ENCODE measurements at places on chromosomes 16 and 17.

DNA sequence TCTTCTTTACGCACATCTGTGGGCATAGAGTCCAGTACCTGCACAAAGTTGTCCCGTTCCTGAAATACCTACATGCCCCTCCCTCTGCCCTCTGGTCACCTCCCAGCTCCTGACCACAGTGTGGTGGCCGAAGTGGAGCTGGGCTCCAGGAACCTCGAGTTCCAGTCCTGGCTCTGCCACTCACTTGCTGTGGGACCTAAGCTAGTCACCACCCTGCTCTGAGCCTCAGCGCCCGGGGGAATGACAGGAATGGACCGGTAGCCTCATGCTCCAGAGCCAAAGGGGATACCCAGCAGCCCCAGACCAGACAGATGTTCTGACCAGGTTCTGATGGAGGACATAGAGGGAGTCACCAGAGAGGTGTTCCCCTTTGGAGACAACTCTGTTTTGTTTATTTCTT is 26.7 kb upstream of the ITGA3 start:
- DNase-seq: no peak
- H3K27ac ChIP-seq: no peak overlapping the region
- peaks cover 6% of the 10 kb centered on the region for H3K4me1 ChIP-seq
- peaks cover 29% of the 10 kb centered on the region for H3K27me3 ChIP-seq
- no peaks in the 10 kb centered on the region for H3K36me3 ChIP-seq
- H3K4me3 ChIP-seq: no peak overlapping the region

- peaks cover 22% of the 10 kb centered on the region for H3K4me1 ChIP-seq
- peak overlapping the region; percentile 66 for H3K27ac ChIP-seq
- H3K36me3 ChIP-seq: no peaks in the 10 kb centered on the region
- peaks cover 3% of the 10 kb centered on the region for H3K27me3 ChIP-seq
Observed at GRCh38 chr17:7988750-7989178, 13.7 kb upstream of the GUCY2D start.

- no peaks in the 10 kb centered on the region for H3K36me3 ChIP-seq
- no peak for DNase-seq
- no peaks in the 10 kb centered on the region for H3K4me1 ChIP-seq
- no peaks in the 10 kb centered on the region for H3K27me3 ChIP-seq
- H3K27ac ChIP-seq: no peak overlapping the region
Observed at GRCh38 chr17:77546772-77547241, 406.0 kb downstream of the SEC14L1 start.

GRCh38 chr16:66621973-66622372 is 17.5 kb downstream of the CMTM3 start:
- DNase-seq: no peak
- H3K4me3 ChIP-seq: no peak overlapping the region
- no peaks in the 10 kb centered on the region for H3K27me3 ChIP-seq
- no peaks in the 10 kb centered on the region for H3K36me3 ChIP-seq
- H3K4me1 ChIP-seq: peaks cover 2% of the 10 kb centered on the region

DNA sequence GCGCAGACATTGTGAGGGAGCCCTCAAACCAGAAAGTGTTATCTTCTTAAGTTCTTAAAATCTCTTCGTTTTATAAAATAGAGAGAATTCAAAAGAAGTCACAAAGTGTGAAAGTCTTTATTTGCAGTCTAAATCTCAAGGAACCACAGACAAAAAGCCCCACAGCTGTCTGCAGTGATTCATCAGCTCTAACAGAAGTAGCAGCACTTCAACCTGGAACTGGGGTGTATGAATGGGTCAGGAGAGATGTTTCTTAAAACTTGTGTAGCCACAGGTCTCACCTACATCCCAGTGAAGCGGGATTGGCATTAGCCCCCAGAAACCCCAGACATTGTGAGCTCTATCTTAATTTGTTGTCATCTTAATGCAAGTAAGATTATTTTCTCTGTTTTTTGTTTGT is 61.1 kb downstream of the CDYL2 start:
- no peak overlapping the region for H3K4me3 ChIP-seq
- peaks cover 30% of the 10 kb centered on the region for H3K36me3 ChIP-seq
- H3K27ac ChIP-seq: no peak overlapping the region
- DNase-seq: peak; percentile 27
- no peaks in the 10 kb centered on the region for H3K27me3 ChIP-seq

DNA sequence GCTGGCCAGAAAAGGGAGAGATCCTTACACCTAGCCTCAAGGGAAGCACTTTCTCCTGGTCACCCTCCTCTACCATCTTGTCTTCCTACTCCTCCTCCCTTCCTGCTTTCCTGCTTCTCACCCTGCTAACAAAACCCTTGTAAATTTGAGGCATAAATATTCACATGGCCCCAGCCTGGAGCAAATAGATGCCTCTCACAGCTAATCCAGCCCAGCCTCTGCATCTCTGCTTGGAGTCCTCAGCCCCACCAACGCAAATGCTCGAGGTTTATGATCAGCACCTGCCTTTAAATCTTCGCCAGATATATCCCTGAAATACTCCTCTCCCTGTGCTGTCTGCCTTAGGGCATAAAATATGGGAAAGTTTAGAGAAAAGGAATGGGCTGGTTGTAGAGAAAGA is 205.2 kb upstream of the CDH5 start:
- no peak overlapping the region for H3K4me3 ChIP-seq
- no peaks in the 10 kb centered on the region for H3K27me3 ChIP-seq
- no peak for DNase-seq
- no peaks in the 10 kb centered on the region for H3K4me1 ChIP-seq
- H3K27ac ChIP-seq: no peak overlapping the region
- H3K36me3 ChIP-seq: no peaks in the 10 kb centered on the region

- DNase-seq: no peak
- H3K4me3 ChIP-seq: no peak overlapping the region
- no peaks in the 10 kb centered on the region for H3K27me3 ChIP-seq
- H3K27ac ChIP-seq: no peak overlapping the region
- peaks cover 15% of the 10 kb centered on the region for H3K4me1 ChIP-seq
Observed at GRCh38 chr17:29243792-29244191, 2.9 kb upstream of the CRYBA1 start.

- H3K36me3 ChIP-seq: peaks cover 23% of the 10 kb centered on the region
- no peak for DNase-seq
- peaks cover 32% of the 10 kb centered on the region for H3K4me1 ChIP-seq
- H3K27ac ChIP-seq: no peak overlapping the region
- no peaks in the 10 kb centered on the region for H3K27me3 ChIP-seq
Observed at GRCh38 chr17:76747716-76748363, 9.9 kb downstream of the MFSD11 start.

DNA sequence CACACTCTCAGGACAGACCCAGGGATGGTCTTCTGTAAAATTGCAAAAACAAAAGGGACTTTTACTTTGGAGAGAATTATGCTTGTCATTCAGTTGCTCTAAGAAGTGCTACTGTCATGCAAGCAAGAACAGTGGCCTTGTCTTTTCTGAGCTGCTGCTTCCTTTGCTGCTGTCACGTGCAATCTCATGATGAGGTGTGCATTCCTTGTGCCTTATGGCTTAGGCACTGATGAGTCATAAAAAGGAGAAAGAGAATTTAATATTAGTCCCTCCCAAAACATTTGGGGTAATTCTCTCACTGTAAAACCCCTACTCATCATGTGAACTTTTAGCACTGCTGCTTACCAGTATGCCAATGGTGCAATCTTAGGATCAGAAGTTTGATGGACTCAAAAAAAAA is 2051.3 kb downstream of the TP53TG3F start:
- H3K36me3 ChIP-seq: no peaks in the 10 kb centered on the region
- no peaks in the 10 kb centered on the region for H3K27me3 ChIP-seq
- H3K4me3 ChIP-seq: no peak overlapping the region
- no peaks in the 10 kb centered on the region for H3K4me1 ChIP-seq
- H3K27ac ChIP-seq: no peak overlapping the region
- DNase-seq: no peak

DNA sequence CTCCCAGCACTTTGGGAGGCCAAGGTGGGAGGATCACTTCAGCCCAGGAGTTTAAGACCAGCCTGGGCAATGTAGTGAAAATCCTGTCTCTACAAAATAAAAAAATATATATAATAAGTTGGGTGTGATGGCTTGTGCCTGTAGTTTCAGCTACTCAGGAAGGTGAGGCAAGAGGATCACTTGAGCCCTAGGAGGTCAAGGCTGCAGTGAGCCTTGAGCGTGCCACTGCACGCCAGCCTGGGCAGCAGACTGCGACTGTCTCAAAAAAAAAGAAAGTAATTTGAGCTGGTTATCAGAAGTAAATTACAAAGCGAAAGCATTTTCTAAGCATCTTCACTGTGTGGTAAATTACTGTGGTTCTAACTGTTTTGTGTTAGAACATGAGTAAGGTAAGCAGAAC is 66.2 kb downstream of the NQO1 start:
- DNase-seq: no peak
- no peak overlapping the region for H3K27ac ChIP-seq
- no peaks in the 10 kb centered on the region for H3K4me1 ChIP-seq
- no peak overlapping the region for H3K4me3 ChIP-seq
- no peaks in the 10 kb centered on the region for H3K27me3 ChIP-seq

DNA sequence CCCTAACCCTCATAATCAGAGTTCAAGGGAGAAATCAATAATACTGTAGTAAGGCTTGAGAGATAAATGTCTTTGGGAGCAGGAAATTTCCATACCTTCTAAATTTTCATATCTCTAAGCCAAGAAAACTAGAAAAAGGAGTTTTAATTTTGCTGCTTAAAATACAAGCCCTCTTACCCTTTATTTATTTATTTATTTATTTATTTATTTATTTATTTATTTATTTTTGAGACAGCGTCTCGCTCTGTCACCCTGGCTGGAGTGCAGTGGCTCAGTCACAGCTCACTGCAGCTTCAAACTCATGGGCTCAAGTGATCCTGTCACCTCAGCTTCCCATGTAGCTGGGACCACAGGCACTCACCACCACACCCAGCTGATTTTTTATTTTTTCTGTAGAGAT is 69.0 kb upstream of the GNAO1 start:
- no peak for DNase-seq
- no peaks in the 10 kb centered on the region for H3K36me3 ChIP-seq
- H3K4me3 ChIP-seq: no peak overlapping the region
- peaks cover 6% of the 10 kb centered on the region for H3K4me1 ChIP-seq
- peaks cover 4% of the 10 kb centered on the region for H3K27me3 ChIP-seq

DNA sequence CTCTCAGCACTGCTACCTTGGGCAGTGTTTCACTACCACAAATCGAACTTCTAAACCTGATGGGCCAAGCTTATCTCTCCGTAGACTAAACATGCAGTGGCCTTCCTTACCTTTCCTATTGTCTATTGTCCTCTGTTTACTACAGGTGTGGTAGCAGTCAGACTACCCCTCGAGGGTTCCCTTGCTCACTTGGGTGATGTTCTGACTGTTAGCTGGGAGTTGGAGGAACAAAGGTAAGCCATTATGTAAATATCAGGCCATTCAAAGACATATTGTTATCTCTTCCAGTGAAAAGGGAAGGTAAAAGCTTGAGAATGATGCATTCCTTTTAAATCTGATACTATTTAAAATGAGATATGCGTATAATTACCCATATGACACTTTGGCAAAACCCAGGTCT is 828.3 kb upstream of the EEF2KMT start:
- no peaks in the 10 kb centered on the region for H3K36me3 ChIP-seq
- no peaks in the 10 kb centered on the region for H3K27me3 ChIP-seq
- H3K27ac ChIP-seq: no peak overlapping the region

DNA sequence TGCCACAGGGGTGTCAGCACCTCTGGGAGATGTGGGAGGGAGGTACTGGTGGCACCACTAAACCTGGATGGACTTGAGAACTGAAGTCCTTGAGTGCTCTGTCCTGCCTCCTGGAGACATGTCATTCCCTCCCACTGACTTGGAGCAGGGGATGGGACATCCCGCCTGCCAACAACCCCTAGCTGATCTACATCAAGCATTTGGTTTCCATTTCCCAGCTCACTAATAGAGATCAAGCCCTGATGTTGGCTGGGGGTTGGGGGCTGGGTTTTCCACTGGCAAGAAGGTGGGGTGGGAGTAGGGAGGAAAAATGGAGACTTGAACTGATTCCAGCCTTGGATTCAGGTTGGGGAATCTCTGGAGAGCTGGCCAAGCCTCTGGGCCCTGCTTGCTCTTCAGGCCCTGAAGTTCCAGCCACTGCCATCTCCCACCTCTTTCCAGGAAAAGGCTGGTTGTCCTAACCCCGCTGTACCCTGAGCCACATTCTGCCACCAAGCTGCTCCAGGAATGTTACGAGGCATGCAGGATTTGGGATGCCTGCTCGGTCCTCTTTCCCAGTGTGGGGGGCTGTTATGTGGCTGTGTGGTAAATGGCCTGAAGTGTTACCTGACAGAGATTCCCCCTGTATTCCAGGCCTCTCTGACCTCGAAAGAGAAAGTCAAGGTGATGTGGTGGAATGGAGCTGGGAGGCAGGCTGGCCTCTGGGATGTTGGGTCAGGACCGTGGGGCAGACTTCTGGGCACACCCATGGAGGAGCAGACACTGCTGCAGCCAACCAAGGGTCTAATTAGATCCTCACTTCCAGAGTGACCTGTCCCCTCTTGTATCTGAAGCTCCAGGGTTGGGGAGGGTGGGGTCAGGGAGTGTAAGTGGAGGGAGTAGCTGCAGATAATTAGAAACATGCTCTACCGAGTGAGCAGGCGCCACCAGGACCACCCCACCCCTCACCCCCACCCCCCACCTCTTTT is 16.7 kb downstream of the IGFBP4 start:
- H3K4me1 ChIP-seq: no peaks in the 10 kb centered on the region
- H3K27me3 ChIP-seq: no peaks in the 10 kb centered on the region
- H3K36me3 ChIP-seq: peaks cover 1% of the 10 kb centered on the region
- DNase-seq: no peak
- H3K27ac ChIP-seq: no peak overlapping the region
- no peak overlapping the region for H3K4me3 ChIP-seq

- H3K36me3 ChIP-seq: no peaks in the 10 kb centered on the region
- DNase-seq: no peak
- no peak overlapping the region for H3K4me3 ChIP-seq
- no peaks in the 10 kb centered on the region for H3K4me1 ChIP-seq
- H3K27me3 ChIP-seq: no peaks in the 10 kb centered on the region
- H3K27ac ChIP-seq: no peak overlapping the region
Observed at GRCh38 chr16:57621521-57622271, 6.7 kb upstream of the ADGRG1 start.

DNA sequence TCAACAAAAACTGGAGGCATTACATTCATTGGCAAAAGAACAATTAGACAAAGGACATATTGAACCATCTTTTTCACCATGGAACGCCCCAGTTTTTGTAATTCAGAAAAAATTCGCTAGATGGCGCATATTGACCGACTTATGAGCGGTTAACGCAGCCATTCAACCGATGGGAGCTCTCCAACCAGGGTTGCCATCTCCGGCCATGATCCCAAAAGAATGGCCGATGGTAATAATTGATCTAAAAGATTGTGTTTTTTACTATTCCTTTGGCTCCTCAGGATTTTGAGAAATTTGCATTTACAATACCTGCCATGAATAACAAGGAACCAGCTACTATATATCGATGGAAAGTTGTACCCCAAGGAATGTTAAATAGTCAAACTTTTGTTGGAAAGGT is 21.4 kb downstream of the ALOX15B start:
- peaks cover 55% of the 10 kb centered on the region for H3K27me3 ChIP-seq
- no peak overlapping the region for H3K27ac ChIP-seq
- peak; percentile 66 for DNase-seq
- no peaks in the 10 kb centered on the region for H3K36me3 ChIP-seq
- no peak overlapping the region for H3K4me3 ChIP-seq
- H3K4me1 ChIP-seq: peaks cover 17% of the 10 kb centered on the region

DNA sequence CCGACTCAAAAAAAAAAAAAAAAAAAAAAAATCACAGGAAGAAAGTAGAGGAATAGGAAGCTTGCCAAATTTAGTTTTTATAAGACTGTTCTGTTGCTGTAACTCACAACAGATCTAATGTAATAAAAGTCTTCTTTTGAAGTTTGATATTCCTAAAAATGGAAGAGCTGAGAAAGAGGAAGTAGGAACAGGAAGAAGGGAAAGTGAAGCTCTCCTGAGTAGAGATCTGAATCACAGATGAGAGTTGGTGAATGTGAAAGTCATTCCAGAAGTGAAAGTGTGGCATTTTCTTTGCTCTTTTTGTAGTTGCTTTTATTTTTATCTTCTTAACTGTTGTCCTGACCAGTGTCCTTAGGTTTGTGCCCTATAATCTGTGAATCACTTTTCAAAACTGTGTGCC is 2.1 kb downstream of the NMT1 start:
- peaks cover 59% of the 10 kb centered on the region for H3K4me1 ChIP-seq
- H3K27me3 ChIP-seq: no peaks in the 10 kb centered on the region
- no peak for DNase-seq
- peaks cover 10% of the 10 kb centered on the region for H3K36me3 ChIP-seq
